Right renal pelvis (tissue), 4 donors: ENCODE measurements at places on chromosomes 16 and 17. TPM values are rescaled to one million over a fixed set of nuclear protein-coding genes. Genes with fewer than 3 reads are reported as not detected.

DNA sequence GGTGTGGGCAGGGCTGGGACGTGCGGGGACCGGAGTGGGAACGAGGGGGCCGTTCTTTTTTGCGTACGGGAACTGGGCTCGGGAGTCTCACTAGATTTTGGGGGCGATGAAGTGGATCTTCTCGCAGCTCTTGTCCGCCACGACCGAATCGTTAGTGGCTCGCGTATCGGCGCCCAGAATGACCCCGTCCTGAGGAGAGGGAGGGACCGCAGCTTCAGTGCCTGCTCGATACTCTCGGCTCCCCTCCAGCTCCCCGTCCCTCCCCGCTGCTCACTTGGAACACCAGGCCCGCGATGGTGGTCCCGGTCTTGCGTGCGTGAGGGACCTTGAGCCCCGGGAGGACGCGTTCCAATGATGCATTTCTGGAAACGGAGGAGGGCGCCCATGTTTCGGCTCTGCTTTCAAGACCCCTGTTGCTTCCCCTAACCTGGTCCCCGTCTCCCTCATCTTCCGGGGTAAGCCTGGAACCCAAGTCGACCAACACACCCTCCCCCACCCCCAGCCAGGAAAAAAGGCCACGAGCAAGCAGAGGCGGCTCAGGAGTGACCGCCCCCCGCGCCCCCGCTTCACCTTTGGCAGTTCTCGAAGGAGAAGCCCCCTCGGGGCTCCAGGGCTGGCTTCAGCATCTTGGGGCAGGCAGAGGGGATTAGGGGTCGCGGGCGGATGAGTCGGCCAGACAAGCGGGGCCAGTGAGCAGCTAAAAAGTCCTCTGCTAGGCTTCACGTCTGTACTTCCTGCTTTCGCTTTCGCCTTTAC lies at the start of gene PSMB10:
TSS of gene PSMB10 (minus strand) at position 727 of the 756 bp plus-strand sequence. CDS start at position 626, 101 bp downstream.
- peak; percentile 17 for DNase-seq

- no peak for DNase-seq
Measured at GRCh38 chr17:79513820-79514535, 96.9 kb downstream of the RBFOX3 start.

- DNase-seq = no peak
Measured at GRCh38 chr17:72104863-72105234, 16.0 kb upstream of the SOX9 start.

Gene KRTAP9-8
- polyA plus RNA-seq = not detected

Gene DDX28
- 9.9 TPM for polyA plus RNA-seq

GRCh38 chr17:42578282-42578869 lies 847 bp upstream of the PSMC3IP start:
- no peak for DNase-seq

GRCh38 chr16:20911361-20911760 lies 10.8 kb downstream of the LYRM1 start:
- no peak for DNase-seq

Gene LYZL6
- not detected for polyA plus RNA-seq

- no peak for DNase-seq
Measured at GRCh38 chr16:20377181-20377580, 24.7 kb upstream of the UMOD start.

GRCh38 chr16:47590472-47590871 lies 129.3 kb downstream of the PHKB start:
- DNase-seq = no peak

DNA sequence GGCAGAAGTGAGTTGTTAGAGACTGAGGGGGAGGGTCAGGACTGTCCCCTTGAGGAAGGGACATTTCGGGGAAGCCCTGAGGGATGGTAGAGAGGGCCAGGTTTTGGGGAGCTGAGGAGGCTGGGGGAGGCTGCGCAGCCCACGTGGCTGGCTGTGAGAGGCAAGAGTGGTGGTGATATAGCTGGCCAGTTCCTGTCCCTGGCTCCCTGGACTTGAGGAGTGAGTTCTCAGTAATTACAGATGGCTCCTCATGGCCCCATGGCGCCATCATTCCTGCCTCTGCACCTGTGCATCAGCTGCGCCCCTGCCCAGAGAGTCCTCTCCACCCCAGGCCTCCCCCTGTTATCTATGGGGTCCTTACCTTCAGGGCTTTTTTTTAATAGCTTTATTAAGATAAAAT lies 30.3 kb downstream of the MPRIP start:
- DNase-seq = no peak

Gene PRSS21
- not detected for polyA plus RNA-seq

- peak; percentile 19 for DNase-seq
Measured at GRCh38 chr16:19559242-19559910, 3.9 kb downstream of the VPS35L start.

DNA sequence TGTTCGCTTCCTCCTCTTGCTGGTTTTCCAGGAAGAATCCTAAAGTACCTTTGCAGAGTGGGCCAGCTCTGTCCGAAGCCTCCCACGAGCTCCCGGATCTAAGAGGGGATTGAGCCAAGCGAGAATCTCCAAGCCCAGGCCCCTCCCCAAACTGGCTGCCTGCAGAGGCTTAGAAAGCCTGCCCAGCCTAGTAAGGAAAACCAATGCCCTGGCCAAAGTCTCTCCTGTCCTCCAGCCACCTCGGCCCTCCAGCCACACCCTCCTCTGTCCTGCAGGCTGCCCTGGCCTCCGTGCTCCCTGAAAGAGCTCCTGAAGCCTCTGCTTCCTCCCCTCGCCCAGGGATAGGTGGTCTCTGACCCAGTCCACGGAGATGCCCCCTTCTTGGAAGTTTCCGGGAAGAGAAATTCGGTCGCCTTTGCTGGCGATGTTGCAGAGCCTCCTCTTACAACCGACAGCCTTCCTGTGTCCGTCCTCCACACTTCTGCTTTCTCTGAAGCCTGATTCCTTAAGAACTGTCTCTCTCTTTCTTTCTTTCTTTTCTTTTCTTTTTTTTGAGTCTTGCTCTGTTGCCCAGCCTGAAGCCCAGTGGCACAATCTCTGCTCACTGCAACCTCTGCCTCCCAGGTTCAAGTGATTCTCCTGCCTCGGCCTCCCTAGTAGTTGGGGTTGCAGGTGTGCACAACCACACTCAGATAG lies 54.9 kb upstream of the TOB1 start:
- no peak for DNase-seq

DNA sequence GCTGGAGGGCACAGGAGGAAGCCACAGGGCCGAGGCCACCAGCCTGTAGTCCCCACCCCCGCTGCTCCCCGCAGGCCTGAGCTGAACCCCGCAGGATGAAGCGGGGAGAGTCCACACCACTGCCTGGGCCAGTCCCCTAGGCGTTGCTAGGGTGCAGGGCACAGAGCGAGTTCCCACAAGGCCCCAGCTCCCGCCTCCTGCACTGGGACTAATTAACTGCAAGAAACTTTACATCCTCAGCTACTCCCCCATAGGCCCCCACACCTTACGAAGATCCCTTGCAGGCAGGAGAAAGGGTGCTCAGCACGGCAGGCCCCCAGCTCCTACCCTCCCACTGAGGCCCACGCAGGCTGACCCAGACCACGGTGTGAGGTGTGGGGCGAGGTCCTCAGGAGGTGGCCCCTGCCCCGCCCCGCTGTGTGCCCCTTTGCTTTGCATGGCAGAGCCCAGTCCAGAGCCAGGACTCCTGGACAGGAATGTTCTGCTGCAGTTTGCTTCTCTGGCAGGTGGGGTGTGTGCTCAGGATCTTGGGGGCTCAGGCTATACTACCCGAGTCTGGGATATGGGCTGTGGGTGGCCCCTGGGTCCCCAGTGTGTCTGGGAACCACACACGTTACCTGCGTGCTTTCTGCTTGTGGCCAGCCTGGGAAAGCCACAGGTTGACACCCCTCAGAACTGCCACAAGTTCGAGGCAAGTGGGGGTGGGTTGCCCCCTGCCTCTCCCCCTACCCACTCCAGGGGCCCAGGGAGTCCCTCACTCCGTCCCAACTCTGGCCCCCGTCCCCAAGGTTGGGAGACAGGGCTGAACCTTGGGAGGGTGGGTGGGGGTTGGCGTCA lies 1.2 kb downstream of the GNG13 start:
- no peak for DNase-seq

GRCh38 chr16:84329016-84329415 lies 34.3 kb downstream of the WFDC1 start:
- DNase-seq = no peak

GRCh38 chr16:67270931-67271338 lies 8.4 kb upstream of the PLEKHG4 start:
- DNase-seq = no peak

- DNase-seq = no peak
Measured at GRCh38 chr16:71296584-71297340, 7.6 kb upstream of the CMTR2 start.

DNA sequence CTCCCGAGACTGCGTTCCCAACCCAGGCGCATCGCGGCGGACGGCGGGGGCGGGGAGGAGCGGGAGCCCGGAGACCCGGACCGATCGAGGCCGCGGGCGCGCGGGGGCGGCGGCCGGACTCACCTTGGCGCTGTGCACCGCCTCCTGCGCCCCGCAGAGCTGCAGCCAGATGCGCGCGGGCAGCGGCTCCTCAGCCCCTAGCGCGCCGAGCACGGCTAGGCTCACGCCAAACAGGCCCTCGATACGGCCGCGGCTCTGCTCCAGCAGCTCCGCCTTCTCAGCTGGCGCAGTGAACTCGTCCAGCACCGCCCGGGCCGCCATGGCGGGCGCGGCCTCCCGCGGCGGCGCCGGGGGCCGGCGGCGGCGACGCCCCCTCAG lies 339 bp downstream of the N4BP1 start:
- no peak for DNase-seq

DNA sequence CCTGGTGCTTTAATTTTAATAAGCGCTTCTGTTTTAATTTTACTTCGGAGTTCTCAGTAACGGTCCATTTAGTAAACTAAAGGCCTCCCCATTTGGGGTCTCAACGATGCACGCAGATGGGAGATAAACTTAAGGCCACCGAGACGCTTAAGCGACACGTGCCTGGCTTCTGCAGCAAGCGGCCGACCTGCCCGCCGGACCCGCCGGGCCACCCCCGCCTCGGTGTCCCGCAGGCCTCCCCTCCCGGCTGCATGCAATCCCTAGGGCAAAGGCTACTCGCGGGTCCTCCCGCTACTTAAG lies 592 bp downstream of the GCSH start:
- no peak for DNase-seq

DNA sequence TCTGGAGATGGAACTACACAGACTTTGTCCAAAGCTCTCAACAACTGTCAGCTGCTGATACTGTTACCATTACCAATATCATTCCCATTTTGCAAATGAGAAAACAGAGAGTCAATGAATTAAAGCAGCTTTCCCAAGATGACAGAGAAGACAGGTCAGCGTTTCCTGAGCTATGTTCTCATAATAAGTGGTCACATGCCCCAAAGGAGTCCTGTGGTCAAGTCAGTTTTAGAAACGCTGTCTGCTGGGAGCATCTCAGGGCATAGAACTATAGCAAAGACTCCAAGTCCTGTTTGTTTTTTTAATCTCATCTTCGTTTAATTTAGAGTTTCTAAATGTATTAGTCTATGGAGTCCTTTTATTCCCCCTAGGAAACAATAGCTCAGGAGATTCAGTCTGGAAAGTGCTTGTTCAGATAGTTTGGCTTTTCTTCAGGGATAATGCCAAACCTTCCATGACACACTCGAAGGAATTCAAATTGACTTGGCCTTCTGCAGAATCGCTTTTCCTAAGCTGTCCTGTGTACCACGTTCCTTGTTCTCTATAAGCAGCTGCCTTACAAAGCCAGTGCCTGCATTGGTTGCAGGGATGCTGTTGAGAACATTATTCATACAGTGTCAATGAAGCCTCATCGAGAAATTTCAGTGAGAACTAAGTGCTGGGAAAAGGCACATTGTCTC lies 12.1 kb downstream of the CCDC42 start:
- no peak for DNase-seq

Gene EVI2A
- polyA plus RNA-seq = 1.4 TPM

Gene NOTUM
- 2.4 TPM for polyA plus RNA-seq

Gene NUP85
- 61.5 TPM for polyA plus RNA-seq

Gene MYH3
- 3.3 TPM for polyA plus RNA-seq

Gene PIPOX
- polyA plus RNA-seq = 5.6 TPM

Gene KRTAP4-1
- not detected for polyA plus RNA-seq

Gene ADAD2
- polyA plus RNA-seq = not detected

DNA sequence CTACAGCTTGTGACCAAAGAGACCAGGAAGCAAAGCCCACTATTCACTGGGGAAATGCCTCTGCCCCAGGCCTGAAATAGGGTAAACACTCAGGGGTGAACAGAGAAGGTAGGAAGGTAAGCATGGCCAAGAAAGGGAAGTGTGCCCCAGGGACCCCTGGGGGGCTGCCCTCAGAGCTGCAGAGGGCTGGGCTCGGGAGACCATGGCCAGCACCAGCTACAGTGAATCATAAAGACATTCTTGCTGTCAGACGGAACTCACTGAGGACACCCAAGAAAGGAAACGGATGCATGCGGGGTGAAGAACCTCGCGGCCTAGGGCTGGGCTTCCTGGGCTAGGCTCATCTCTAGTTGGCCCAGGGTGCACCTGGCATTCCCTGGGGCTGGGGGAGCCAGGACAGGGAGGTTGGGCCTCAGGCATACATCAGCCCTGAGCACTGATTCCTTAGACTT lies 9.6 kb downstream of the HIC1 start:
- no peak for DNase-seq

DNA sequence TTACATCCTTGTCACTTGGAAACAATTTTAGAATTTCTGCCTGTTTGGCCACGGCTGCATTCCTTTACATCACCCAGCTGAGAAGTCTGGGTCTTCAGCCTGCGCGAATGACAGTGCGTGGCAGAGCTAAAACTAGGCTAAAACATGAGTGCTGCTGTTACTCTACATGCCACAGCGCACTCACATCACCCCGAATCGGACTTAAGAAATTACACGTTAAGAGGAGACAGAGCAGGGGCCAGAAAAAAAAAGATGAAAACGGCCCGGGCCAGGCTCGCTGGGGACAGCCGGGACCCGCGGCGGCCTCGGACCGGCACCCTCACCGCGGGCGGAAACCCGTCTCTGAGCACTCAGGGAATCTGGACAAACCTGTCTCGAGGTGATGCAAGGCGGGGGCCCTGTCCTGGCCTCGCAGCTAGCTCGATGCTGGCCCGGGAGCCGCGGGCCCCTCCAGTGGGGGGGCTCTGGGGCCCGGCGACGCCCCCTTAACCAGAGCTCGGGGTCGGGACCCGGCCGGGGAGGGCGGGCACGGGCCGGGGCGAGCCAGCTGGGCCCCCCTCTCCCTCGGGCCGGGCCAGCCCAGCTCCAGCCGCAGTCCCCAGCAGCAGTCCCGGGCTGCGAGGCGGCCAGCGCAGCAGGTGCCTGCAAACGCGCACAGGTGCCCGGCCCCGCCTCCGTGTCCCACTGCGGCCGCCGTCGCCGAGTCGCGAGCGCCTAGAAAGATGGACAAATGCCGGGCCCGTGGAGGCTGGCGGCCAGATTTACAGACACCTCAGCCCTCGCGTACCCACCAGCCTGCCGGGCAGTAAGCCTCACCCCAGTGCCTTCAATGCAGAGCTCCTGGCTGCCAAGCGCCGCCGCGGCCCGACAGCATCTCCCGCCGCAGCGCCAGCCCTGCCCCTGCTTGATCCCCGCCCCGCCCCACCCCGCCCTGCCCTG lies at the start of gene AKTIP:
TSS of gene AKTIP (minus strand) at position 879 of the 939 bp plus-strand sequence. CDS start 2,950 bp downstream, outside the sequence.
- peak; percentile 39 for DNase-seq

DNA sequence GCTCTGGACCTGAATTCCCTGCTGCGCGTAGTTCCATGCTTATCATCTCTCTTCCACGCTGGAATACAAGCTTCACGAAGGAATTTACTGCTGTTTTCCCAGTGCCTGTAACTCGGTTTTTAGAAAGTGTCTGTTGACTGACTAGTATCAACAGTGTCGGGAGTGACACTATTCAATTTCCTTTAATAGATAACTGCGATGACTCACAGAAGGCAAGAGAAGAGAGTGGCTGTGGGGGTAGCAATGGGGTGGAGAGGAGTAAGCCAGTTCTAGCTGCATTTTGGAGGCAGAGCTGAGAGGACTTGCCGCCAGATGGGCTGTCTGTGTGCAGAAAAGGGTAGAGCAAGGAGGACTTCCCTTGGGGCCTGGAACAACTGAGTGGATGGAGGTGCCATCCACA lies 25.2 kb downstream of the B4GALNT2 start:
- no peak for DNase-seq

GRCh38 chr16:57224651-57225335 lies 20.3 kb upstream of the ARL2BP start:
- DNase-seq = no peak
